Aorta (tissue), 5 donors: ENCODE measurements at places on chromosomes 7 and 10.

DNA sequence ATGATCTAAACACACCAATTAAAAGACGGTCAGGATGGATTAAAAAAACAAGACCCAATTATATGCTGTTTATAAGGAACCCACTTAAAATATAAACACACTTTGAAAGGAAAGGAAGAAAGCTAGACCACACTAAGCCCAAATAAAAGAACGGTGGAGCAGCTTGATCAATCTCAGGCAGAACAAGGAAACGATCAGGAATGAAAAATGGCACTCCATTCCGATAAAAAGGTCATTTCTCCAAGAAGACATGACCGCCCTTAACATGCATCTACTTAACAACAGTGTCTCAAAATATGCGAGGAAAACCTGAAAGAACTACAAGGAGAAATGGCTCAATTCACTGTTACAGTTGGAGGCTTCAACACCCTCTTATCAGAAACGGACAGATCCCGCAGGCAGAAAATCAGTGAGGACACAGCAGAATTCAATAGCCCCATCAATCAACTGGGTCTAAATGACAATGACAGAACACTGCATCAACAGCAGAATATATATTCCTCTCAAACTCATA is 210.0 kb downstream of the MAD1L1 start:
- DNase-seq, result no peak
- H3K27me3 ChIP-seq, result no peaks in the 10 kb centered on the region
- no peaks in the 10 kb centered on the region for H3K36me3 ChIP-seq
- no peak overlapping the region for H3K27ac ChIP-seq

DNA sequence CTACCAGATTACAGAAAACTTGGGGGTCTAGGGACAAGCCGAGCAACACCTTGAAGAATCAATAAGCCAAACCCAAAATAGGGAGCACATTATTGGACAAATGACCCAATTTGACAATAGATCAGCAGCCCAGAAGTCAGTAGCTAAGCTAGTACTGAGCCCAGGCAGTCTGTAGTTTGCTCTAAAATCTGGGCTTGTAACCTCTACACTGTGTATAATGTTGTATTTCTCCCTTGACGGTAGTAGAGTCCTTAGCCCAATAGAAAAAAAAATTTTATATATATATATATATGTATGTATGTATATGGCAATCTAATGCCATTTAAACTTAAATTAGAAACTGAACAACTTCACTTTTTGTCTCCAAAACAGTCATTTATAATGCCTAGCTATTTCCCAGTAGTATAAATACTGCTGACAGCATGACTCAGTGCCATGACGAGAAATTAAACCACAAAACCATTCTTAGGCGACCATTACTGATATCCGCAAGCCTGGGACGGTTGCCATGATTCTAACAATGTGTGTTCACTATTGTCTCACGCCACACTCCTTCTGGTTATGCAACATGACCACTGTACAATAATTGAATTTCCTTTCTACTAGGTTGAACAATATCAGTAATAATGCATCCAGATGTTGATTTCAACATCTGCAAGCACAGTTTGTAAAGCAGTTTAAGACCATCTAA is 110.5 kb downstream of the IPMK start:
- no peaks in the 10 kb centered on the region for H3K27me3 ChIP-seq
- DNase-seq, result peak; percentile 56
- no peak overlapping the region for H3K4me3 ChIP-seq
- no peaks in the 10 kb centered on the region for H3K4me1 ChIP-seq
- H3K27ac ChIP-seq, result no peak overlapping the region
- H3K36me3 ChIP-seq, result no peaks in the 10 kb centered on the region

DNA sequence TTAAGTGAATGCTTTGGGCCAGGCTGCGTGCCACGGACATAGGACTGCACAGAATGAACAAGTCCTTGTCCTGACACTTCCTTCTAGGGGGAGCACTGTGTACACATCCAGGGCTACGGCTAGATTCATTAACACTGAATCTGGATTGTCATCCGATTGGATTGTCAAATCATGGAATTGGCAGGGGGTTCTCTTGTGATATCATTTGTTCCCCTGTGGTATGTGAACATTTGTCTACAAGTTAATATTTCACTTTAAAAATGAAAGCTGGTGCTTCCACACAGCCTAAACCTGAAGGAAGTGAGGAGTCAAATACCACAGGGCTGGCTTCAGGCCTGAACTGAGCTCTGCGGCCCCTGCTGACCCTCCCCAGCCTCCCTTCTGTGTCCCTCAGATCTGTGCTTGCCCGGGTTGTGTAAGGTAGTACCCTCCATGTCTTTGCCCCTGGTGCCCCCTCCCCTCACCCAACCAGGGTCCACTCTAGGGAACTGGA is 75.6 kb downstream of the SNX10 start:
- no peaks in the 10 kb centered on the region for H3K36me3 ChIP-seq
- no peaks in the 10 kb centered on the region for H3K27me3 ChIP-seq
- H3K4me3 ChIP-seq, result no peak overlapping the region
- DNase-seq, result no peak
- H3K4me1 ChIP-seq, result no peaks in the 10 kb centered on the region

- H3K4me3 ChIP-seq, result no peak overlapping the region
- H3K4me1 ChIP-seq, result no peaks in the 10 kb centered on the region
- H3K27ac ChIP-seq, result peak overlapping the region; percentile 32
- no peaks in the 10 kb centered on the region for H3K36me3 ChIP-seq
- DNase-seq, result peak; percentile 59
These were observed 164.3 kb upstream of the AKR1E2 start for GRCh38 chr10:4661511-4662255.

- DNase-seq, result peak; percentile 18
- no peaks in the 10 kb centered on the region for H3K27me3 ChIP-seq
- no peaks in the 10 kb centered on the region for H3K36me3 ChIP-seq
- H3K4me1 ChIP-seq, result no peaks in the 10 kb centered on the region
These were observed 57.3 kb downstream of the CSGALNACT2 start for GRCh38 chr10:43195557-43195956.

GRCh38 chr10:7577176-7577575 is 89.6 kb downstream of the ITIH5 start:
- H3K4me1 ChIP-seq, result no peaks in the 10 kb centered on the region
- H3K27ac ChIP-seq, result no peak overlapping the region
- no peak overlapping the region for H3K4me3 ChIP-seq
- H3K27me3 ChIP-seq, result no peaks in the 10 kb centered on the region
- no peaks in the 10 kb centered on the region for H3K36me3 ChIP-seq

GRCh38 chr7:133139350-133139749 is 57.5 kb upstream of the CHCHD3 start:
- H3K27ac ChIP-seq, result no peak overlapping the region
- no peaks in the 10 kb centered on the region for H3K36me3 ChIP-seq
- H3K4me3 ChIP-seq, result no peak overlapping the region
- H3K27me3 ChIP-seq, result no peaks in the 10 kb centered on the region
- DNase-seq, result no peak
- no peaks in the 10 kb centered on the region for H3K4me1 ChIP-seq

GRCh38 chr7:140009735-140010134 is 53.0 kb downstream of the PARP12 start:
- H3K36me3 ChIP-seq, result no peaks in the 10 kb centered on the region
- no peak overlapping the region for H3K27ac ChIP-seq
- no peaks in the 10 kb centered on the region for H3K4me1 ChIP-seq
- DNase-seq, result no peak

DNA sequence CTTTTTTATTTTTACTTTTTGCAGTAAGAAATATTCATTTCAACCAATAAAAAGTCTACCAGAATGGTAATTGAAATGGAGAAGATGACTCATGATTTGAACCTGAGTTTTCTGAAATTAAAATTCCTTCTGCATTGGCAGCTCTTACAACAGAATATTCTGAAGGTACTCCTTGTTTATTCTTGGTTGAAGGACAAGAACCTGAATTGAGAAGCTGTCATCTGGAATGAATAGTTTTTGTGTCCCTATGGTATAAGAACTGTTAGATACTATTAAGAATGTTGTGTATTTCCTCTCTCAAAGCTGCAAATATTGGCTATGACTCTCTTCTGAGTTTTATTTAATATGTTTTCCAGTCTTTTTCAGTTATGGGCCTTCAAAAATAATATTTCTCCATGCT is 56.1 kb downstream of the CDK1 start:
- no peak for DNase-seq
- H3K4me3 ChIP-seq, result no peak overlapping the region
- H3K27me3 ChIP-seq, result no peaks in the 10 kb centered on the region
- no peaks in the 10 kb centered on the region for H3K36me3 ChIP-seq
- no peak overlapping the region for H3K27ac ChIP-seq

GRCh38 chr7:119733127-119733879 is 539.7 kb upstream of the KCND2 start:
- no peak overlapping the region for H3K4me3 ChIP-seq
- H3K4me1 ChIP-seq, result no peaks in the 10 kb centered on the region
- no peaks in the 10 kb centered on the region for H3K36me3 ChIP-seq
- no peak for DNase-seq

- no peaks in the 10 kb centered on the region for H3K4me1 ChIP-seq
- H3K36me3 ChIP-seq, result no peaks in the 10 kb centered on the region
- no peak overlapping the region for H3K27ac ChIP-seq
These were observed 84.1 kb upstream of the ETV1 start for GRCh38 chr7:14073543-14073942.

- no peaks in the 10 kb centered on the region for H3K4me1 ChIP-seq
- no peak overlapping the region for H3K27ac ChIP-seq
- no peaks in the 10 kb centered on the region for H3K27me3 ChIP-seq
- peak overlapping the region; percentile 71 for H3K4me3 ChIP-seq
These were observed 582 bp downstream of the TPST1 start for GRCh38 chr7:66205741-66206090.

DNA sequence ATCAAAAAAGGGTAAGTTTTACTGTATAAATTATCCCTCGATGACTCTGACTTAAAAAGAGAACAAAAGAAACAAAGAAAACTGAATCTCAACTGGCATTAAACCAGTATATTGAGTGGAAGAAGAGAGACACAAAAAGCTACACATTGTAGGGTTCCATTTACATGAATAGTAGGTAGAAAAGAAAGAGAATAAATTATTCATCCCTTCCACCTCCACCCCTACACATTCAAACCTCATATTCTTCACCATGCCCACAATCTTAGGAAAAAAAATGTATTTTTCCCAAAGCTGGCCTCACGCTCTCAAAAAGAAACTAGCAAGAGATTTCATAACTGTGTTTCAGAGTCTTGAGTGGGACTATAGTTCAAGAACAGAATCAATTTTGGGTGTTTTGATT is 346.8 kb upstream of the AOAH start:
- H3K4me3 ChIP-seq, result no peak overlapping the region
- no peak overlapping the region for H3K27ac ChIP-seq
- no peak for DNase-seq
- H3K4me1 ChIP-seq, result no peaks in the 10 kb centered on the region
- no peaks in the 10 kb centered on the region for H3K27me3 ChIP-seq

- H3K27ac ChIP-seq, result no peak overlapping the region
- DNase-seq, result no peak
- H3K4me1 ChIP-seq, result no peaks in the 10 kb centered on the region
- H3K27me3 ChIP-seq, result no peaks in the 10 kb centered on the region
- H3K36me3 ChIP-seq, result no peaks in the 10 kb centered on the region
These were observed 163.0 kb upstream of the CCDC6 start for GRCh38 chr10:60069311-60069710.

- H3K4me3 ChIP-seq, result no peak overlapping the region
- no peak overlapping the region for H3K27ac ChIP-seq
- no peaks in the 10 kb centered on the region for H3K4me1 ChIP-seq
- no peaks in the 10 kb centered on the region for H3K36me3 ChIP-seq
- H3K27me3 ChIP-seq, result no peaks in the 10 kb centered on the region
These were observed 10.2 kb upstream of the SEC61G start for GRCh38 chr7:54769203-54769602.

GRCh38 chr10:124446830-124447750 is 2.7 kb downstream of the NKX1-2 start:
- no peak overlapping the region for H3K4me3 ChIP-seq
- no peaks in the 10 kb centered on the region for H3K27me3 ChIP-seq
- no peaks in the 10 kb centered on the region for H3K4me1 ChIP-seq
- DNase-seq, result no peak

GRCh38 chr7:158798741-158799140 is 30.6 kb downstream of the ESYT2 start:
- H3K4me3 ChIP-seq, result no peak overlapping the region
- peaks cover 12% of the 10 kb centered on the region for H3K36me3 ChIP-seq
- DNase-seq, result no peak
- H3K27me3 ChIP-seq, result no peaks in the 10 kb centered on the region

DNA sequence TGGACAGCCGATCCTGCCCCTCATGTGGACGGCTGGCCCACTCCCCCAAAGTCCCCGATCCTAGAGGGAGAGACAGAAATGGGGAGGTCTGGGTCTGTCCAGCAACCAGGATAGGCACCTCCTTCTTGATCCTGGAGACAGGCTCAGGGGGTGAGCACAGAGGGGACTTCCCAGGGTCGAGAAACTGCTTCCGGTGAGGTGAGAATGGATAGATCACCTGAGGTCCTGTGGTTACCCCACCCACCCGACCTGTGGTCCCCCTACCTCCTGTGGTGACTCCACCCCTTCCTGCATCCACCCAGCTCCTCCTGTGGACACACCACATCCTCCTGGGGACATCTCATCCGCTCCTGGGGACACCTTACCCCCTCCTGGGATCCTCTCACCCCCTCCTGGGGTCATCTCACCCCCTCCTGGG is 27.4 kb upstream of the RASGEF1A start:
- no peak for DNase-seq
- H3K36me3 ChIP-seq, result no peaks in the 10 kb centered on the region
- no peaks in the 10 kb centered on the region for H3K27me3 ChIP-seq
- H3K4me3 ChIP-seq, result no peak overlapping the region

GRCh38 chr7:99901581-99901980 is 17.7 kb downstream of the TRIM4 start:
- no peaks in the 10 kb centered on the region for H3K4me1 ChIP-seq
- H3K27ac ChIP-seq, result no peak overlapping the region
- H3K4me3 ChIP-seq, result no peak overlapping the region
- no peak for DNase-seq
- peaks cover 11% of the 10 kb centered on the region for H3K36me3 ChIP-seq
- H3K27me3 ChIP-seq, result no peaks in the 10 kb centered on the region

- no peak overlapping the region for H3K27ac ChIP-seq
- no peaks in the 10 kb centered on the region for H3K4me1 ChIP-seq
- H3K27me3 ChIP-seq, result no peaks in the 10 kb centered on the region
- DNase-seq, result no peak
- no peaks in the 10 kb centered on the region for H3K36me3 ChIP-seq
These were observed 34.4 kb downstream of the COL13A1 start for GRCh38 chr10:69835875-69836730.

DNA sequence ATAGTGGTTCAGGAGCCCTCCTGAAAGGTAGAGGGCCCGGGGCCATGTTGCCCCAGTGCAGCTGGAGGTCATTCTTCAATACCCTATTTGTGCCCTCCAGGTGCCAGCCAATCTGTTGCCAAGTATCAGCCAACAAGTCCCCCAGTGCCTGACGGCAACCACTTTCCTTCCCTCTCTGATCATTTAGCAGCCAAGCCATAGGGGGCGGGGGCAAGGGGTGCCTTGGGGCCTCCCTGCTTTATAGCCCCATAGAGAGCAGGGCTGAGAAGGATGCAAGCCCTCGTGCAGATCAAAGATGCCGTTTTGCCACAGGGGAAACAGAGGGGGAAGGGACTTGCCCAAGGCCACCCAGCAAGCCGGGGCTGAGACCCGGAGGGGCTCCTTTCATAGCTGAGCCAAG is 149.0 kb upstream of the CHST15 start:
- peak; percentile 49 for DNase-seq
- no peak overlapping the region for H3K4me3 ChIP-seq
- no peak overlapping the region for H3K27ac ChIP-seq
- H3K27me3 ChIP-seq, result no peaks in the 10 kb centered on the region
- no peaks in the 10 kb centered on the region for H3K4me1 ChIP-seq
- H3K36me3 ChIP-seq, result no peaks in the 10 kb centered on the region

GRCh38 chr10:130354573-130354954 is 218.4 kb downstream of the GLRX3 start:
- no peak overlapping the region for H3K4me3 ChIP-seq
- no peak for DNase-seq
- H3K4me1 ChIP-seq, result no peaks in the 10 kb centered on the region
- no peaks in the 10 kb centered on the region for H3K36me3 ChIP-seq
- H3K27me3 ChIP-seq, result no peaks in the 10 kb centered on the region
- no peak overlapping the region for H3K27ac ChIP-seq
